ENCODE measurements at places on chromosomes 5 and 9.
A peak's percentile ranks its signal among the peaks of the same experiment; 100 is the strongest.

GRCh38 chr5:149610589-149611255, 29.4 kb downstream of the ARHGEF37 start:
- no peak for DNase-seq

DNA sequence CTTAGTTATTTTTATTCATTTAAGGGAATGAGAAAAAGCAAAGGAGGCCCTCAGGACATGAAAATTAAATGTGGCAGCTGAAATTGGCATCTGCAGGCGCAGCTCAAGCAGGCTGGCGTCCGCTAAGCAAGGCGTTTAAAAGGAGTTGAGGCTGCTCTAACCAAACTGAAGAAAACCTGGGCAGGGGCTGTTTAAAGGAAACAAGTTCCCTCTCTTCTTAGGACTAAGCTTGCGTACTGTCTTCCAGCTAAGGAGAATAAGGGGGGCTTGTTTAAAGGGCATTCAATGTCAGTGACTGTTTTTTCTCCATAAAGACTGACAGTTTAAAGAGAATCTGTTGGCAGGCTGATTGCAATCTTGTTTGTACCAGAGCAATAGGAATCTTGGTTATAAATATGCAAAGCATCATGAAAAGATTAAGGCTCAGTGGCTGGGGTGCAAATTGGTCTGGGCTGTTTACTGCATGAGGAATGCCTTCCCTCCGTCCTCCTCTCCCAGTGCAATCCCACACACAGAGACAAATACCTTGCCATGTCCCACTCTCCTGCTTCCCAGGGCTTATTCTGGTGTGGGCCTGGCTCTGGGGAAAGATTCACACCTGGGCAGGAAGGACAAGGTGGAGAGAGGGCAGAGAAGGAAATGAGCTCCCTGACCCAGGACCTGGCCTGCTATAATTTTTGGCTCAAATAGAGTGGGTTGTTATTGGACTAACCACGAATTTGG, 85.9 kb upstream of the LIFR start:
- DNase-seq, result no peak

- DNase-seq, result no peak
These were observed 306.9 kb downstream of the GLIS3 start for GRCh38 chr9:3992924-3993323.

DNA sequence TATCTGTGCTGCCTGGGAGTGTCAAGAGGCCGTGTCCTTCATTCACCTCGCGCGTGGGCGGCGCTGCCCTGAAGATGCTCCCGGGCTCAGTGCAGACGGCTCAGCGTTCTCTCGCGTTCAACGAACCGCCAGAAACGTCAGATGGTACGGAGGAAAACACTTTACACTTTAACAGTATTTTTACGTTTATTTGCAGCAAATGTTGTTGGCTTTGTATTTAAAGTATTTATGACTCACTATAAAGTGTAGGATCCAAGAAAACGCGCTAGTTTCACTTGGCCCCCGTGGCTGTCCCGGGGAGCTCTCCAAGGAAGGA, 544 bp upstream of the ERCC6L2 start:
- peak; percentile 74 for DNase-seq

GRCh38 chr5:80569961-80570786, at the start of gene ANKRD34B:
Gene ANKRD34B, minus strand, starts transcription at chr5:80570280. Its CDS starts 10,261 bp downstream, at chr5:80560019.
- no peak for DNase-seq

DNA sequence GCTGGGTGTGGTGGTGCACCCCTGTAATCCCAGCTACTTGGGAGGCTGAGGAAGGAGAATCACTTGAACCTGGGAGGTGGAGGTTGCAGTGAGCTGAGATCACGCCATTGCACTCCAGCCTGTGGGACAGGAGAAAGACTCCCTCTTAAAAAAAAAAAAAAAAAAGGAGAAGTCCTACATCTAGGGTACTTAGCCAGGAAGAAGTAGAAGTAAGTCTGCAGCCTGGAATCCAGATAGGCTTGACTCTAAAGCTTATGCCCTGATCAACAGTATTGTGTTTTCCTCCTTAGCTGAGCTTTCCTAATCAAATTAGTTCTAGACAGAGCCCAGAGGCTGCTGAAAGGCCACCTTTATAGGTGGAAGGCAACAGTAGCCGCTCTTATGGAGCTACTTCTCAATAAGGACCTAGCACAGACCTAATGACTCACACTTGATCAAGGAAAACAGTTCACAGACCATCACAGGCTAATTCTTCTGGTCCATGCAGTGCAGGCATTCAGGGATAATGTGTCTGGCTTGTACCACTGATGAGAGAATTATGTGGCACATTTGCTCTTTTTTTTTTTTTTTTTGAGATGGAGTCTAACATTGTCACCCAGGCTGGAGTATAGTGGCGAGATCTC, 105.5 kb upstream of the KLF4 start:
- DNase-seq, result no peak

DNA sequence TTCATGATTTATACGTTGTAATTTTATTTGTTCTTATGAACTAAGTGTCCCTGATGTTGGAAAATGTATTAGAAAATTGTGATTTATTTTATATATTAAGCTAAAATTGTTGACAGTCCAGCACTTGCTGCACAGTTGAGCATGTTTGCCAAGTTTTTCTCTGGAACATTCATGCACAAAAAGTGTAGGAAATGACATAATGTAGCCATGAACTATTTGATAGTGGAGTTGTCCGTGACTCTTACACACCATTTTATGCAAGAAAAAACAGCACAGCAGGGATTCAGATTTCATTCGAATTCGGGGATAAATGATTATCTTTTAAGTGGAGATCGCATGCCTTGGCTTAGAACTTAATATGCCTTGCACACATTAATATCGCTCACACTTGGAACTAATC, 708.6 kb upstream of the WWC1 start:
- no peak for DNase-seq

DNA sequence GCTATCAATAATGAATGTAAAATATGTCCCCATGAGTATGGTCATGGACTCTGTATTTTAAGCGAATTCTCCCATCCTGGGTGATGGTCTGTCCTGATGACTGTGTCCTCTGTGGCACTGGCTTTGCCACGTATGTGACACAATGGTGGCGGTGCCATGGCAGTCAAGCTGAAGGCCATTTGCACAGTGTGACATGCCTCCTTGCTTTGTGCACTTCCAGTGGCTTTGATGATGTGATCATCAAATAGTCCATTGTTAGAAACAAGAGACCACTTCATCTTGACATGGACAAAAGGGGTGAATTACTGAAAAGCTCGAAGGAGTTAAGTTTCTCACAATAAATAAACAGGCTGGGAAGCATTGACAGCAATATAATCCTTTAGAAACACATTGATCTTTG, 31.0 kb upstream of the PRRC1 start:
- DNase-seq, result no peak

DNA sequence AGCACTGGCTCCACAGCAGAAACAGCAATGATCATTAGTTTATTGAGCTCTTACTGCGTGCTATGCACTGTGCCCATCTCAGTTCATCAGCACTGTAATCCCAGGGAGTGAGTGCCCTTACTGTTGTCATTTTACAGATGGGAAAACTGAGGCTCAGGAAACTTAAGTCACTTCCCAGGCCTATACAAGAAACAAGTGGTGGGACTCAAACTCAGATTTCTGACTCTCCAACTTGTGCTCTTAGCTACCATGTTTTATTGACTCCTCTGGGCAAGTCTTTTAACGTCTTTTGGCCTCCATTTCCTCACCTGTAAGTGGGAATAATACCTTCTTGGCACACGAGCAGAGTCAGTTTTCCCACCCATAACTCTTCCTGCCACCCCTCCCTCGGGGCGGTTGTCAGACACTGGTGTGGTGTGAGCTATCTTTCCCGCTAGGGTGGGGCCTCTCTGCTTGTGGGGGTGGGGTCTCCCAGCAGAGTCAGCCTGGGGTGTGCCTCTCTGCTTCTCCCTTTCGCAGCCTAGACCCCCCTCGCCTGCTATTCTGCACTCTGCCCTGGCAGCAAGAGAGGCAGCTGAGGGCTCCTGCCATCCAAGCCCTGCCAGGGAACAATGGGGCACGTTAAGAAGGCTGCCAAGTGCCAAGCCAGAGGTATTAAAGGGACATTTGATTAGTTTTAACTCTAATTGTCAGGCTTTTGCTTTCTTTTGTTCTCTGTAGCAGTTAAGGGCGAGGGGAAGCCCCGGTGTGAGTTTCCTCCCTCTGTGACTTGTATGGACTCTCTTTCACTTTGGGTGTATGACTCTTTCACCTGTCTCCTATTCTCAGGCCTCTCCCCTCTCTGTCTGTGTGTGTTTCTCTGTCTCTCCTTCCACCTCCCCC, 12.1 kb downstream of the GALNT10 start:
- DNase-seq, result peak; percentile 77

DNA sequence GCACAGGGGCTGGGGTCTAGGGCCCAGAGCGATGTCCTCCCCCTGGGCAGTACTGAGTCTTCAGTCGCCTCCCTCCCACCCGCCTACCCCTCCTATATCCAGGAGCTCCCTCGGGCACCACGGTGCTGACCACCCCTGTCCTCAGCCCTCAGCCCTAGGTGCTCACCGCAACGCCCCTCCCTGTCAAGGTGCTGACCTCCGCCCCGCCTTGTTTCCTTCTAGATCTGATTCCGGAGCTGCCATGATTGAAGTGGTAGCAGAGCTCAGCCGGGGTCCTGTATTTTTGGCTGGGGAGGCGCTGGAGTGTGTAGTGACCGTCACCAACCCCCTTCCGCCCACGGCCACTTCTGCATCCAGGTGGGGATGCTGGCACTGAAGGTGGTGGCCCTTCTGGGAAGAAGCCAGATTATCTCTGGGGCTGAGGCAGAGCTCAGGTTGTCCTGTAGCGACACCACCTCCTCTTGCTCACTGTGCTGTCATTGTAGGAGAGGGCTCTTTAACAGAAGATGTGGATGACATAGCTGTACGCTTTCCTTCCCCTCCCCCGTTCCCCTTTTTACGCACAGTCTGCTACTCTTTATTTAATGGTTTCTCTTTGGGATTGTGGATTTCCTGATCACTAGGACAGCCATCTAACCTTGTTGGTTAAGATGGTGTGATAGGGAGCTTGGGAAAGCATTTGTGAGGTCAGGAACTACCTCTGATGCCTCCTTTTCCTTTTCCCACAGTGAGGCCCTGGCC, 598 bp downstream of the RGP1 start:
- DNase-seq, result peak; percentile 35

DNA sequence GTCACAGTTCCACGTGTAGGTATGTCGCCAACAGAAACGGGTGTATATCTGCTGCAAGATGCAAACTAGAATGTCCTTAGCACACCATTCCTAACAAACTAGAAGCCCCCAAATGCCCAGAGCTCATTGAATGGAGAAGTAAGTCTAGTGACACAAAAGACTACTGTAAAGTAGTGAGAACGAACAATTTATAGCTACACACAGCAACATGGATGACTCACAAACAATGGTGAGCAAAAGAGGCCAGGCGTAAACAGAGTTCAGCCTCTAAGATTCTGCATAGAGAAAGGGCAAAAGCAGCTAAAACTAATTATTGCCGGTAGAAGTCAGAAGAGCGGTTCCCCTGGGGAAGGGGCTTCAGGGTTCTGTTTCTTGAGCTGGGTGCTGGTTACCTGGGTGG, 74.7 kb downstream of the AMBP start:
- no peak for DNase-seq

DNA sequence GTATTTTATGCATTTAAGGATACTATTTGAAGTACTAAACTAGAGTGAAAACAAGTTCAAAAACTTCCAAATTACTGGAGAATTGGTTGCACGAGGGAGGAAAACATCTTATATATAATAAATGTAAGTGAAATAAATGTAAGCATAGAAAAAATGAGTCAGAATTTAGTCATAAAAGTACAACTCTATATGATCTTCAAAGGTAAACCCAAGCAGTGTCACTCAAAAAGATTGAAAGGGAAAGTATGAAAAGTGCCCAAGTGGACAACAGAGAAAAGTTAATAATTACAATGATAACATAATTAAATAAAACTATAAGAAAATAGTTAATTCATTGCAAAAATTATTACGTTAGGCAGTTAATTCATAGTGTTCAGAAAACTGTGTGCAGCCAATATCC, 2288.5 kb upstream of the C9orf72 start:
- no peak for DNase-seq

DNA sequence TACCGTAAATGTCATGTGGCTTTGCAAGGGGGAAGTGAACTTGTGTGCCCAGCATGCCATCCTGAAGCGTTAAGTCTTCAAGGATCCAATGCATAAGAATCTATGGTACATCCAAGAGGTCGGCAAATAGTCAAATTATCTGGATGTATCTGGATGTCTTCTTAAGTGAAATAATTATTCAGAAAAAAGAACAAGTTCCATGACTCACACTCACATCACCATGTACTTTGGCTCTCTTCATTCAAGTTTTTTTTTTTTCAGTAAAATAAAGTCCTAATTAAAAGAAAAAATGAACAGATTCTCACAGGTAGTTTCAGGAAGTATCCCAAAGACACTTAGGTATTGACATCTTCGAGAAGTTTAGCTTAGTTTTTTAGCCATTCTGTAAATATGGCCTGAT, 62.7 kb upstream of the MEGF10 start:
- no peak for DNase-seq

DNA sequence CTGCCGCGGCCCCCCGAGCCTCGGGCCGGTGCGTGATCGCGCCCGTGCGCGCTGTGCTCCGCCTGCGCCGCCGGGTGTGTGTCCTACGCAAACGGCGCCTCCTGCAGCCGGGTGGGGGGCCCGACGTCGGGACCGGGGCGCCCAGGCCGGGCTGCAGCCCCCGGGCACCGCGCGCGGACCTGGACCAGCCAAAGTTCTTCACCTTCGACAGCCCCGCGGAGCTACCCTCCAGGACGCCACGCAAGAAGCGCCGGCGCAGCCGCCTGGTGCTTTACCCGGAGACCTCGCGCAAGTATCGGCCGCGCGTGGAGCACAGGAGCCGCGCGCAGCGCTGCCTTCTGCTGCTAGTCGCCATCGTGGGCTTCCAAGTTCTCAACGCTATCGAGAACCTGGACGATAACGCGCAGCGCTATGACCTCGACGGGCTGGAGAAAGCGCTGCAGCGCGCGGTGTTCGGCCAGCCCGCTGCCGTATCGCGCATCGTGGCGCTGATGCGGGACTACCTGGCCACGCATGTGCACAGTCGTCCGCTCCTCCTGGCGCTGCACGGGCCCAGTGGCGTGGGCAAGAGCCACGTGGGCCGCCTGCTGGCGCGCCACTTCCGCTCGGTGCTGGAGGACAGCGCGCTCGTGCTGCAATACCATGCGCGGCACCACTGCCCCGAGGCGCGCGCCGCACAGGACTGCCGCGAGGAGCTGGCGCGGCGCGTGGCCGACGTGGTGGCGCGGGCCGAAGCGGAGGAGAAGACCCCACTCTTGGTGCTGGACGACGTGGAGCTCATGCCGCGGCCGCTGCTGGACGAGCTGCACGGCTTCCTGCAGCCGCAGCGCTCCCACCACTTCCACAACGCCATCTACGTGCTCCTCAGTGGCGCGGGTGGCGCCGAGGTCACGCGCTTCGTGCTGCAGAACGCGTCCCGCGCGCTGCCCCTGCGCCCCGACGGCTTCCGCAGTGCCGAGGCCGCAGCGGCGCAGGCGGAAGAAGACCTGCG, 1.5 kb downstream of the TOR4A start:
- DNase-seq, result no peak

Data from CD4-positive, CD25-positive, alpha-beta regulatory T cell (primary cell).